Esophagus squamous epithelium (tissue), 5 donors: ENCODE measurements at places on chromosomes 3 and 15.
A peak's percentile ranks its signal among the peaks of the same experiment; 100 is the strongest.

DNA sequence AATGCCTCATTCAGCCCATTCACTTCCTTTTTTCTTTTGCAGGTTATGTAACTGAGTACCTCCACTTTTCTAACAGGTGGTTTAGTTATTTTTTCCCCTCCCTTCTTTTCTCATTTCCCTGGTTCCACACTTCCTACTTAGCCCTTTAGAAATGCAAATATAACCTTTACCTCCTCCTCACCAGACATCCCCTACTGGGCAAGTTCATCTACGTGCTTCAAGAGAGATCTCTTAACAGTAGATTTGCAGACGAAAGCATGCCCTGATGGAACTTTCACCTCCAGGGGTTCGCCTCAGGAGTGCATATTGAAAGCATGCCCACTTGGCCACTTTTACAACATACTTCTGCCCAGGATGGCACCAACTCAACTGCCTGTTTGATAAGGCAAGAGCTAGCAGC is 314.1 kb upstream of the LRRC3B start:
- no peak for DNase-seq

DNA sequence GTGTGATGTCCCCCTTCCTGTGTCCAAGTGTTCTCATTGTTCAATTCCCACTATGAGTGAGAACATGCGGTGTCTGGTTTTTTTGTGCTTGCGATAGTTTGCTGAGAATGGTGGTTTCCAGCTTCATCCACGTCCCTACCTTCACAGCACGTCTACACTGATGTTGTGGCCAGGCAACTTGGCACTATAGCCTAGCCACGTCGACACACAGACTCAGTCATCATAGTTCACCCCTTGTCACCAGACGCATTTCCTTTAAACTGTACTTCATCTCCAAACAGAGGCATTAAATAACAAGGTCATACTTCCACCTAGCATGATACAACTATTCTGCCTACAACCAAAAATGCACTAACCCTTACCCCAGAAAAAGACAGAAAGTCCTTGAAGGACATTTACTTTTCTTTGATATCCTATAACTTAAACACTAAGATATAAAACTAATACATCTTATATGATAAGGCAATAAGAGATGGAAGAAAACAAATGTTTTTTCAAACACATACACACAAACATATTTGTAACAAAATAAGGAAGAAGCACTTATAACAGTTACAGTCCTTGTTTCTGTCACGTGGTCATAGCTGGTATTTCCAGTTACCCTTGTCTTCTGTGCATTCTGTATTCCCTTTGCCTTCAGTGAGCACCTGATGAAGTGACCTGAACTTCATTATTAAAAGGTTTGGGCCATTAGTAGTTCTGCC is 121.4 kb downstream of the KLF13 start:
- no peak for DNase-seq

GRCh38 chr3:129312021-129312639 is 33.5 kb downstream of the HMCES start:
- DNase-seq = no peak

- no peak for DNase-seq
Measured at GRCh38 chr15:25805031-25805430, 58.1 kb downstream of the ATP10A start.

GRCh38 chr3:176992565-176992964 is 204.7 kb downstream of the TBL1XR1 start:
- DNase-seq = no peak

- no peak for DNase-seq
Measured at GRCh38 chr3:7209098-7209497, 348.2 kb downstream of the GRM7 start.

GRCh38 chr3:52022323-52023100 is 26.8 kb upstream of the RPL29 start:
- DNase-seq = no peak

GRCh38 chr3:188433521-188434150 is 279.7 kb downstream of the LPP start:
- DNase-seq = no peak

DNA sequence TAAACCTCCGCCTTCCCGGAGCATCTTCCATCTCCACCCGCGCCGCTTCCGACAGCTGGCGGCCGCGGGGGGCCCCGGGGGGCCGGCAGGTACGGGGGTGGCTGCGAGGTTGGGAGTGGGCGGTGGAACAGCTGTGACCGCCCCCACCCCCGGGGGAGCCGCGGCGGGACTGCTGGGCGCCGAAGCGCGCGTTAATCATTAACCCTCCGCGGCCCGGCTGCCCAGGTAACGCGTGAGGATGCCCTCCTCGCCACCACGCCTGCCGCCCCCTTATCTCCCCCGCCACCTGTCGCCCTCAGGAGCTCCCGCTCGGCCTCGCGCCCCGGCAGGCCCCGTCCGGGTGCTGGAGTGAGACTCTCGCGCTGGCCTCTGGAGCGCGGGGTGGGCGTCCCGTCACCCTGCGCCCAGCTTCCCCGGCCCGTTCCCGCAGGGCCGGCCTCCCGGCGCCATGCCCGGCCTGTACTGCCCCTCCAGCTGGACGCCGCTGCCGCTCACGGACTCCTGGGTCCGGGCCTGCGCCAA is 757 bp downstream of the VWA5B2 start:
- no peak for DNase-seq

DNA sequence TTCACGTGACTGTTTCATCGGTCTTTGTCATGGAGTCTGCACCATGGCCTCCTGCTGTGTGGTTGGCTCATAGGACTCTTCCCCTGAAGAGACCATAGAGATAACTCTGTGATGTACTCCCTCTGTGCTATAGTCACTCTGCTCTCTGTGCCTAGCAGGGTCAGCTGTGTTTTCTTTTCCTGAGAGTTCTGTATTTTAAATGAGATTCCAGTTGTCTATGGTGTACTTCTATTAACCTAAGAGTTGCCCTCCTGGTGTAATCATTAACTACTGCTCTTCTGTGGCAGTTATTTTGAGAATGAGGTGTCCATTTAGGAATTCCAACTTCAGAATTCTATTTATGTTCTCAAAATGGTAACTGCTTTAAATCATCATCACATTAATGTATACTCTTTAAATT is 114.5 kb upstream of the ARPP21 start:
- no peak for DNase-seq

DNA sequence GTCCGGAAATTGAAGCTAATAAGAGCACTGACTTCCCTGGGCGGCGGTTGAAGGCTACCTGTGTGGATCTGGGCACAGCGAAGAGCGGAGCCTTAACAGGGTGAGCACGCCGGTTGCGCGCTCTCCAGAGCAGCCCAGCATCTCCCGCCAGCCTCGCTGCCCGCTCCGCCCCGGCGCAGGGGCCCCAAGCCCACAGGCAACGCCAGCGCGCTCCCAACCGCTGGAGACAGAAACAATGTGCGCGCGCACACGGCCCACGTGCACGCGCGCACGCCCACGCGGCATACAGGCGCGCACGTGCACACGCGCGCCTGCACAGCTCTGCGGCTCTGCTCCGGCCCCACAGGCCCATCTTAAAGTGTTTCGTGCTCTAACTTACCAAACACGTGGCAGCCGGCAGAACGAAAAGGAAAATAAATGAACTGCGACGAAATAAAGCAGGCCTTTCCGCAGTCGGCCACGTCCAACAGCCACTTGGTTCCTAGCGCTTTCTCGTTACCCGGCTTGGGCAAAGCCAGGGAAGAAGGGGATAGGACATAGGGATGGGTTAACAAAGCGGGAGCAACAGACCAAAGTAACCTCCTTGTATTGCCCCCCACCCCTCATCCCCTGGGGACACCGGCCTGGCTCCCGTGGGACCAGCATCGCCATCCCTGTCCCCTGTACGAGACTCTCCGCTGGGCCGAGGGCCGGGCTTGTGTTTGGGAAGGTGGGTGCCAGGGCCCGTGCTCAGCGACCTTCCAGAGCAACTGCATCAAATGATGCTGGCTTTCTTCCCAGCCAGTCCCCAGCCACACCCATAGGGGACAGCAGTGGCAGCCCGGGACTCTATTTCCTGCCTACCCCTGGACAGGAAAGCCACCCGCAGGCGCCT is 203.7 kb downstream of the ABHD5 start:
- no peak for DNase-seq

- DNase-seq = no peak
Measured at GRCh38 chr3:52029053-52029452, 27.3 kb downstream of the DUSP7 start.

DNA sequence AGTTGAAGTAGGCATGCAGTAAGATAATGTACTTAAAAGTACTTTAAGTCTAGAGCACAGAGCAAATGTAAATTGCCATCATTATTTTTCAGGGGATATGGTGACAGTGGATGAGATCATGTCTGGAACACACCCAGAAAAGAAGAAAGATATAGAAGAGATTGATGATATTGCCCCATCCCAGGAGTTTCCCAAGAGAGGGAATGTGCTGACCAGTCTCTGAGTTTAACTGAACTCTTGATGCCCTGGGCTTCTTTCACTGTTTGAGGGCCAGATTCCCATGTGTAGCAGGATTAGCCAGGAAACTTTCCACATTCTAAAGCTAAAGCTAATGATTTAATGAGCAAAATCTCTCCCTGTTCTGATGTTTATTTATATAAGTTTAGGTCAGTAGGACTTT is 366.8 kb upstream of the UMPS start:
- no peak for DNase-seq

GRCh38 chr3:190497811-190498210 is 16.1 kb upstream of the IL1RAP start:
- DNase-seq = no peak

- no peak for DNase-seq
Measured at GRCh38 chr15:92385096-92385495, 8.6 kb upstream of the ST8SIA2 start.

GRCh38 chr3:128369121-128369703 is 97.5 kb downstream of the DNAJB8 start:
- no peak for DNase-seq

- DNase-seq = no peak
Measured at GRCh38 chr15:85766001-85766831, 28.5 kb downstream of the KLHL25 start.

- DNase-seq = no peak
Measured at GRCh38 chr3:42666577-42666998, 13.1 kb downstream of the ZBTB47 start.

- DNase-seq = peak; percentile 7
Measured at GRCh38 chr15:62896969-62897486, 145.5 kb upstream of the TPM1 start.

DNA sequence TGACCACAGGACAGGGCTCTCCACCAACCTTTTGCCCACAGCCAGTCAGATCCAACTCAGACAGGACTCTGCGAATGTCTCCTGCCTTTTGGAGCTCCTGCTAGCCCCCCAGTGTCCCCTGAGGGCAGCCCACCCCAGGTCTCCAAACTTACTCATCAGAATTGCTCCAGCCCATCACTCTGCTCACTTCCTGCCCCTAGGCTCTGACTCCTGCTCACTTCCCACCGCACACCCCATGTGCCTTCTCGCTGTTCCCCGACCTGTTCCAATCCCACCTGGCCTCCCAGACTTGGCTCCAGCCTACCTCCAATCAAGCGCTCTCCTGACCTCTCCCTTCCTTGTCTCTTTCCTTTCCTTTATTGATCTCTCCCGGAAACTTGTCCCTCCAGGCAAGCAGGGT is 5.9 kb upstream of the STRA6 start:
- DNase-seq = no peak

DNA sequence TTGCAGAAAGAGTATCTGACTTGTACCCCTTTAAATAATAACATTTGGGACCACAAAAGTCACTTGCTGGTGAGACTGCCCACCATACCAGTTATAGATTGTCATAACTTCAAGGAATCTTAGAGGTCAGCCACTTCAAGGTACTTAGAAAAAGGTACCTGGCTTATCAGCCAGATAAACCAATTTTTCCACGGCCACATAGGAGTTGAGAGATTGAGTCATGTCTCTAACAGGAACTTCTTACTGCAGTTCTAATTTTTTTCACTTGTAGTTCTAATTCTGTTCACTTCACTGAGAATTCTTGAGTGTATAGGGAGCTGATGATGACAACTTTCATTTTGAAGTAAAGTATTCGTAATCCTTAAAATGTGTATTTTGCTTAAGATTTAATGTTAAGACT is 317.1 kb upstream of the CBLB start:
- no peak for DNase-seq

- no peak for DNase-seq
Measured at GRCh38 chr3:98705212-98705611, 57.9 kb upstream of the ST3GAL6 start.

GRCh38 chr3:103048068-103048722 is 613.4 kb downstream of the ZPLD1 start:
- DNase-seq = no peak

DNA sequence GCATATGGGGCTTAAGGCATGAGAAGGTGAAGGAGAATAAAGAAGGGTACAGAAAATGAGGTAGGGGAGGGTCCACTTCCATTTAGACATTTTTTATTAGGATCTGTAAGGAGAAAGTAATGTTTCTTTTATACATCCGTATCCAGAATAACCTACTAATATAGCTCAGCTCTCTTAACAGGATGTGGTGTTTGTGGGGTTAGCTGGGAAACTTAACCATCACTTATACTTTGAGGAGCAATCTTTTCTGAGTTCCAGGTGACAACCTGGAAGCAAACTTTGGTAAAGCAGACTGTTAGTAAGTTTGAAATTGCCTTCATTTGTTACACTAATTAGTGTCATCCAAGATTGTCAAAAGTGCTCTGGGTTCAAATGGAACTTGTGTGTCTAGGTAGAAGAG is 36.6 kb downstream of the BUB1B start:
- no peak for DNase-seq

DNA sequence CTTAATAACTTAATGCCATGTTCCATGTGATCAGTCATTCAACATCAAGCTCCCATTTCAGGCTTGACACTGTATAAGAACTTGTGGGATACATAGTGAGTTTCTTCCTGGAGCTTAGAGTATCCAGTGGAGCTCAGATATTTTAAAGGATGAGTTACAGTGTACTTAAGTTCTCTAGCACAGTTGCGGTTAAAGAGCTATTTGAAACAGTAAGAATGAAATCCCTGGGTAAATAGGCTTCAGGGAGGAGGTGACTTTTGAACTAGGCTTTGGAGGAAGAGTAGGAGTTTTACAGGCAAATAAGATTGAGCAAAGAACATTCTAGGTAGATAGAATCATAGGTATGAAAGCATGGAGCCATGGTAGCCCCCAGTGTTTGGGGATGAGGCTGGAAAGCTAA is 3.8 kb downstream of the ZNF592 start:
- DNase-seq = no peak

GRCh38 chr3:58026598-58026997 is 18.4 kb downstream of the FLNB start:
- DNase-seq = no peak

DNA sequence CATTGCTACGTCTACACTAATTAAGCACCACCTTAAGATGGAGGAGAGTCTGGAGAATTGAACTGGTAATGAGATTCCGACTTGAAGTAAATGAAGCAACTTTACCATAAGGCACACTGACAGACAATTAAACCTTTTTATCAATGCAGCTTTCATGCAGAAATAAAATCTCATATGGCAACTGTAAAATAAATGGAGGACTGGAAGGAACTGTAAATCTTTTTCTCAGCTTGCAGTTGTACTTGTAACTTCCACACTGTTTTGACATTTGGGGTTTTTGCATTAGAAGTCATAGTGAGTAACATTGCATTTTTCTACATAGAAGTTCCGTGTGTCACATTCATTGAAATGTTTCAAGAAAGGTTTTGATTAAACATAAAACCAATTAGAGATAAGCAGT is 705.3 kb downstream of the NLGN1 start:
- no peak for DNase-seq

GRCh38 chr3:197026481-197026866 is 3.1 kb downstream of the MELTF start:
- DNase-seq = no peak
